ENCODE measurements at places on chromosomes 6 and 20.

DNA sequence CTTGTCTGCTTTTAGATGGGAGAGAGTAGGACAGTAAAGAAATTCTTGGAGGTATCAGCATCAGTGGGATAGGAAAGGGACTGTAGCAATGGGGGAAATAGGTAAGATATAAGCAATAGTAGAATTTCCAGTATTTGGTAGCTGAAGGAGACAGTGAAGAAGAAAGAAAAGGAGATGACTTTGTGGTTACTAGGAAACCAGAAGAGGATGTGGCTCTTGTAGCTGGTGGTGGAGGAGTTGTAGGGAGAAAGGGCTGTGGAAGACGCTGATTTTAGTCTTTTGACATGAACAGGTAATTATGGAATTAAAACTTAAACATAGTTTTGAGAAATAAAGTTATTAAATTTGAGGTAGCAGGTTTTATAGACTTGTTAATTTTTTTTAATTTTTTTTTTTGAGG, 26.1 kb downstream of the SH3BGRL2 start:
- no peak for DNase-seq

DNA sequence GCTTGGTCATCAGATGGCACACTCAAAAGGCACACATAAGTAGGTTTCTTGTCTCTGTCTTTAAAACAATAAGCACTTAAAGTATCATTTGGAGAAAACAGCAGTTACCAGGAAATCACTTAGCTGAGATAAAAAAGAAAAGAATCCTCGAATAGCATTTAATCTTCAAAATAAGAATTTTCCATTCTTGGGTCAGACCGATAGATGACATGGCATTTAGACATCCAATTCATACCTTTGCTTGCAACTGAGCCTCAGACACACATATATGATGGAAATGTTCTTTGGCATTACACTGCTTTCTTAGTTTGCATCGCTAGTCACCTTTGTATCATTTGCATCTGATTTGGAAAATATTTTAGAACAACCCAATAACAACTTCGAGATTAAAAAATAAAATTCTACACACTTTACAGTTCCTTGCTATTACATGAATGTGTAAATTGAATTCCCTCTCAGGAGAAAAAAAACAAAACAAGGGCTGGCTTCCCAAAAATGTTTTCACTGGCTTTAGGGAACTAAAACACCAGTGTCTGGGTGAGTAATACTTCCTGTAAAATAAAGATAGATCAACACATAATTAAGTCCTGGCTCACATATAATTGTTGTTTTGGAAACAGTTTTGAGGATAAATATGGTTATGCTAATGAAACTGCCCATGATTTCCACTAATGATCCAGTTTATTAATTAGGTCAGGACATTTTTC, 1.3 kb upstream of the RNF217 start:
- no peak for DNase-seq

GRCh38 chr20:50335105-50335504, 144.5 kb downstream of the CEBPB start:
- peak; percentile 88 for DNase-seq

- no peak for DNase-seq
Measured at GRCh38 chr20:56411759-56412472, at the start of gene CASS4. TSS of gene CASS4 (plus strand) at chr20:56412260. CDS start at chr20:56412459, 199 bp downstream.

- DNase-seq = no peak
Measured at GRCh38 chr6:13272131-13273046, 55.9 kb downstream of the TBC1D7 start.

DNA sequence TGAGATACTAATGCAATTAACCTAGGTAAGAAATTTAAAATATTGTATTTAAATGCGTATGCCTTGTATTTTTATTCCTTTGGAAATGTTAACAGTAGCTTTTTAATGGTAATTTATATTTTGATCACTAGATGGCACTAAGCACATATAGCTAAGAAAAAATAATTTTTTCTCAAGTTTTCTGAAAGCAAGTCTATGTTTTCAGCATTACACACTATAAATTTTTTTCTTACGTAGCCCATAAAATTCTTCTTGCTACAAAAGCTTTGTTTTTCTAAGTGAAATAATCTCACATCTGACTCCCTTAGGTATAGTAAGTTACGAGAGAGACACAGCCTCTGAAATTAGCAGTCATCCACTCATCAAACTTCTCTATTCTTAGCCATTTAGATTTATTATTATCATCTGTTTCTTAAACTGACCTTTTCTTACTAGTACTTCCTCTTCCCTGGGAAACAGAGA, 35.7 kb downstream of the TSPYL4 start:
- DNase-seq = peak; percentile 15

GRCh38 chr6:135909737-135910387, 58.4 kb downstream of the PDE7B start:
- peak; percentile 57 for DNase-seq

DNA sequence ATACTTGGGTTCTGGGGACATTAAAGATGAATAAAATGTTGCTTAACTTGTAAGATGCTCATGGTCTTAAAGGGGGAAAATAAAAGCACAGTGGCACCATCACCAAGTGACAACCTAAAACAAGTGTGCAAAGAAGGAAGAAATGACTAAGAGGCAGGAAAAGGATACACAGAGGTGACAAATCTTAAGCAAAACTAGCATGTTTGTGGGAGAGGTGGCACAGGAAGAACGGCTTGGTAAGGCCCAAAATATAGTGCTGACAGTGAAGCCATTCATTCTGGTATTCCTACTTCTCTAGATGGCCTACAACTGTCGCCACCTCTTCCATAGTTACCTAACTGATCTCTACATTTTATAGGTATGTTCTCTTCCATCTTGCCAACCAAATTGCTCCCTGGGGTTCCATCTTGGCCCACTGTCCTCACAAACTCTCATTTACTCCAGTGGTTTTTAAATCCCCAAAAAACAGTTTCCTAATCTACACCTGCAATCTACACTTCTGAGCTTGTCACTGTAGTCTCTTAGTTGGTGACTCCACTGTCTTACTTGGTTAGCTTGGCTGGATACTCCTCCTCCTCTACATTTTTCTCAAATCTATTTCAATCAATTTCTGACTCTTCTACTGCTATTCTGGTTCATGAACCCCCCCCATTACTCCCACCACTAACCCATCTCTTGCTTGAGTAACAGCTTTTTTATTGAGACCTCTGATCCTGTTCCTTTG, 33.5 kb downstream of the FAM8A1 start:
- DNase-seq = no peak

DNA sequence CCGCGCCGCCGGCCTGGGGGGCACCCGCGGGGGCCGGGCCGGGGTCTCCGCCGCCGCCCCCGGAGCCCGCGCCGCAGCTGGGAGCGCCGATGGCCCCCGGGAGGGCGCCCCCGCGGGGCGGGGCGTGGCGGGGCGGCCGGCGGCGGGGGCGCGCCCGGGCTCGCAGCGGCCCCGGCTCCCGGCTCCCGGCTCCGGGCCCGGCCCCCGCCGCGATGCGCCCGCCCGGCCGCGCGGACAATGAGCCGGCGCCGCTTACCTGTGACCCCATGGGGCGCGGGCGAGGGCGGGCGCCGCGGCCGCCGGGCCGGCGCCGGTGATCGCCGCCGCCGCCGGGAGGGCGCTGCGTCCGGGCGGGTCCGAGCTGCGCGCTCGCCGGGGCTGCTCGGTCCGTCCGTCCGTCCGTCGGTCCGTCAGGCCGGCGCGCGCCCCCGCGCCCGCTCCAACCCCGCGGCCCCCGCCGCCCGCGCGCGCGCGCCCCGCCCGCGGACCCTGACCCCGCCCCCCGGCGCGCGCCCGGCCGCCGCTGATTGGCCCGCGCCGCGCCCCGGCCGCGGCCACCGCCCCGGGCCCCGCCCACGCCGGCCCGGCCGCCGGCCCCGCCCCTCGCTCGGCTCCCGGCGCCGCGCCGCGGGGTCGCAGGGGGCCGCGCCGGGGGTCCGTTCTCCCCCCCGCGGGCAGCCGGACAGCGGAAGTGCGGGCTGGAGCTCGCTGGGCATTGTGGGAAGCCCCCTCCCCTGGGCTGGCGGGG, at the start of gene ZBTB46:
Gene ZBTB46, minus strand, starts transcription at position 424 of the 748 bp plus-strand sequence. CDS start 40,507 bp downstream, outside the sequence.
- no peak for DNase-seq

GRCh38 chr6:156617376-156617775, 159.8 kb upstream of the ARID1B start:
- DNase-seq = peak; percentile 3

DNA sequence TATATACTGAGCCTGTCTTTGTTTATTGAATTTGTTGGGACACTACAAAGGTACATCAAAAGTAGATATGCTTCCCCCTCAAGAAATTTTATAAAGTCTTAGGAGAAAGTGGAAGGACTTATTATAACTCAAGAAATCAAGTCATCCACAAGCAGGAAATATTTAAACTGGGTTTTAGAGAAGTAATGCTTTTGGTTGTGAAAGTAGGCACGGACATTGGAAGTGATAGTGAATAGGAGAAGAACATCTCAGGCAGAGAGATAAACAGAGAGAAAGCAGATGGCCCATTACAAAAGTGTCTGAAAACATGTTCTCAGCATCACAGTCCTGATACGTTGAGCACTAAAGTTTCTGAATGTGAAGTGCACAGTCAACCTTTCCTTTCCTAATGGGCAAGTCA, 415.6 kb upstream of the RNF217 start:
- no peak for DNase-seq

GRCh38 chr6:23106951-23107350, 537.6 kb downstream of the HDGFL1 start:
- no peak for DNase-seq

GRCh38 chr20:20297181-20297580, 70.7 kb upstream of the INSM1 start:
- DNase-seq = no peak

- peak; percentile 21 for DNase-seq
Measured at GRCh38 chr6:74715355-74716085, 490.3 kb downstream of the COL12A1 start.

DNA sequence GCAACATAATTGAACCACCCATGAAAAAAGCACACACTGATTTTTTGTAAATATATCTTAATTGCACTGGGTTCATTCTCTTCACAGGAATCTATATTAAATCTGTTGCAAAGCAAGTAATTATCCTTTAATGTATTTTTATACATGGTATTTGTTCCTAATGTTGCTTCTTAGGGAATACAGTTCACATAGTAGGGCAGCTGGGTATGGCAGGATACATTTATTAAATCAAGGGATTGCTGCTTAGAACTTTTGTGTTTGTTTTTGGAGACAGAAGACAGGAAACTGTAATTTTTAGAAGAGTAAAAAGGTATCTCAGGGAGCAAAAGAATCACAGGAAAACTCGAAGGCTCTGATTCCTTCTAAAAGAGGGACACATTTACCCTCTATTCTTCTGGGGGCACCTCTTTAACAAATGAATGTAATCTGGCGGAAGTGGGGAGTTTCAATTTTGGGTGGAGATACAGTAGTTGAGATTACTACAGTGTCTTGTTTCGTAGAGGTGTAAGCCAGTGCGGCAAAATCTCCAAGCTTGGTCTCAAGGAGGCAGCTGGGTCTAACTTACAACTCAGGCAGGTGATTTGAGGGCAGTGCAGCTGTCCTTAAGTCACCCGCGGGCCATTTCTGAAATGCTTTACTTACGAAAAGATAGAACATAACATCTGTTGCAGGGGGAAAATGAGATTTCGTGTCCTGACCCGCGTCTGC, 812 bp upstream of the SMIM13 start:
- no peak for DNase-seq

DNA sequence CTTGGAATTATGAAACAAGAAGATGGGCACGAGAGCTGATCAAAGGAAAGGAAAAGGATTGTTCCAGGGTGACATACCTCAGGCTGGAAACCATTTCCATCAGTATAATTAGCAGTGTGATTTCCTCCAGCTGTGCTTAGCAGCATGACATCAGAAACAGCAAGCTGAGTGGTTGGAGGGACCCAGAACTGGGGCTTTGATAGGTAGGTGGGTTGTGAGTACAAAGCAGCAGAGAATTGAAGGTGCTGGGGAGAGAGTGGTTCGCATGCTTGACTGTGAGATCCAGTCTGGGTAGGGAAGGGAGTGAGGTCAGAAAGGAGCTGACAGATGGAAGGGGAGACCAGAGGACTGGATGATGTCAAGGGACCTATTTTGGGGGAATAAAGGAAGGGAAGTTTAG, 90.4 kb downstream of the CD164 start:
- no peak for DNase-seq

DNA sequence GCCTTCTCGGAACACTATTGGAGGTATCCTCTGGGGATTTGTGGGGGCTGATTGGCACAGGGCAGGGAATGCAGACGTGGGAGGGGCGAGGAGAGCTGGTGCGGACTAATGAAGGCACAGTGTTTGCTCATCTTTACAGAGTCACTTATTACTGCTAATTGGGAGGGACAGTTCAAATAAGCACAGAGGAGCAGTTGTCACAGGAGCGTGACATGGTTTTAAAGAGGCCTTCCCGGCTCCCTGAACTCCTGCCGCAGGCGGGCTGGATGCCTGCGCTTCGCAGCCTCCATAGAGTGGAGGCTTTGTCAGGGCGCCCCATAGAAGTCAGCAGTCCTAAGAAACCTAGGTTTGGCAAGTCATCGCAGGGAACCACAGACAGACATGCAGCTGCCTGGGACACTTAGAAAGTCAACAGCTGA, 149.6 kb downstream of the LINC00237 start:
- no peak for DNase-seq

- DNase-seq = peak; percentile 58
Measured at GRCh38 chr20:17651760-17652388, 30.2 kb downstream of the RRBP1 start.

DNA sequence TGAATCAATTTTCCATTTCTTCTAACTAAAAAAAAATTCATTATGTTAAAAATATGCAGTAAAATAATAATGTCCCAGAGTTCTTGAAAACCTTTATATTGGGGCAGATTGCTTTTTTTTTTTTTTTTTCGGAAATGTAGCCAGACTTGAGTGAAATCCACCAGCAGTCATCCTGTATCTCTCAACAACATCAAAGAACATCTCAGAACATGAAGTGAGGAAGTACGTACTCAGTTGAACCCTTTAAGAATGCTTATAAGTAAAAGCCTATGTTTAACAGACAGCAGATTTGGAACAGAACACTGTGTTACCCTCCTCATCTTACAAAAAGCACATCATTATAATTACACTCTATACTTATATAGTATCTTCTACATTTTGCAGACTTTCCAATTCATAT, 51.0 kb upstream of the SUPT3H start:
- no peak for DNase-seq

DNA sequence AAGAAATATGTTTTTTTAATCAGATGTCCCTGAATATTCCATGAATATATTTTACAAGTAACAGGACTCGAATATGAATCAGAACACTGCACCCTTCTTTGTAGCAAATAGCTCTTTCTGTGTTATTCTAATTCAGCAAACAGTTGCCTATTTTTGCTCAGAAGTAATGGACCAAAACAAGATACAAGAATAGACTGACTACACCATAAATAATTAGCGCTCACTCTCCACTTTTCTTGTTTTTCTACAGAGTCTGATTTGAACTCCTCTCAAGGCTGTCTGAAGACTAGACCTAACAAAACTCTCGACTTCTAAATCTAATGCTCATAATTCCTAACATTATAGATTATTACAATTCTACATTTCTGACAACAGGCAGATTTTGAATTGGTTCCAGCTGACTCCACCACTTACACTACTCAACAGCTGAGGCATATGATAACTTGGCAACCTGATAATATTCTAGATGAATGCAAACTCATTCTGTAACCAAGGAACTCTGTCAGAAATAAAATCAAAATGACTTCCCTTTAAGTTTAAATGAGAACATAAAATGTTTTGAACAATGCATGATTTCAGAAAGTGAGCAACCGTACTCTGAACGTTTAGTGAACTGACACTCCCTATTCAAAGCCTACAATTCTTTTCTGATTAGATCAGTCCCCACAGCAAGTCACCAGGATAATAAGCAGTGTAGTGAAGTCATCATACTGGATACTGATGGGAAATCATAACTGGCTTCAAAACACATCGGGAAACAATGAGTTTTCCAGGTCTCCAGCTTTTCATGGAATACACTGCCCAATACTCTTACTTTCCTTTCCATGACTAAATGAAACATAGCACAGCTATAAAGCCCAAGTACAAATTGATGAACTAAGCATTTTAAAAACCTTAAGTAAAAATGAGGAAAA, 114.2 kb upstream of the BEND6 start:
- DNase-seq = peak; percentile 46
